NCI-H1930 (cell line): ENCODE measurements at places on chromosomes 5 and 9.
A peak's percentile ranks its signal among the peaks of the same experiment; 100 is the strongest.

DNA sequence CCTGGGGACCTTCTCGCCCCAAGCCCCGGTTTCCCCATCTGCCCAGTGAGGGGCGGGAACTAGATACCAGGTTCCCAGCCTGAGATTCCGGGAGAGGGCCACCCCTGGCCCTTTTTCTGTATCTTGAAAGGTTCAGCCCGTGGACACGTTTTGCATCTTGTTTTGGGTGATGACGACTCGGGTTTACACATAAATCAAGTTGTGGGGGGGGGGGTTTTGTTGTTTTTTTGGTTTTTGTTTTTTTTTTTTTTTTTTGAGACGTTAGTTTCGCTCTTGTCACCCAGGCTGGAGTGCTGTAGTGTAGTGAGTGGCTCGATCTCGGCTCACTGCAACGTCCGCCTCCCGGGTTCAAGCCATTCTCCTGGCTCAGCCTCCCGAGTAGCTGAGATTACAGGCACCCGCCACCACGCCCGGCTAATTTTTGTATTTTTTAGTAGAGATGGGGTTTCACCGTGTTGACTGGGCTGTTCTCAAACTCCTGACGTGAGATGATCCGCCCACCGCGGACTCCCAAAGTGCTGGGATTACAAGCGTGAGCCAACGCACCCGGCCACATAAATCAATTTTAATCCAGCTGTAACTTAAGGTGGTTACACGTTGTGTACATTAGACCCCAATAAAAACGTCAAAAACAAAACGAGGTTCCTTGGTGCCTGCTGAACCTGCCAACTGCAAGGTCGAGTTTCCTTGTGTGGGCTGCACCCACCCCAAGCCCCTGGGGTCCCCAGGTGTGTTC is 1.1 kb upstream of the BRD3 start:
- DNase-seq = no peak

DNA sequence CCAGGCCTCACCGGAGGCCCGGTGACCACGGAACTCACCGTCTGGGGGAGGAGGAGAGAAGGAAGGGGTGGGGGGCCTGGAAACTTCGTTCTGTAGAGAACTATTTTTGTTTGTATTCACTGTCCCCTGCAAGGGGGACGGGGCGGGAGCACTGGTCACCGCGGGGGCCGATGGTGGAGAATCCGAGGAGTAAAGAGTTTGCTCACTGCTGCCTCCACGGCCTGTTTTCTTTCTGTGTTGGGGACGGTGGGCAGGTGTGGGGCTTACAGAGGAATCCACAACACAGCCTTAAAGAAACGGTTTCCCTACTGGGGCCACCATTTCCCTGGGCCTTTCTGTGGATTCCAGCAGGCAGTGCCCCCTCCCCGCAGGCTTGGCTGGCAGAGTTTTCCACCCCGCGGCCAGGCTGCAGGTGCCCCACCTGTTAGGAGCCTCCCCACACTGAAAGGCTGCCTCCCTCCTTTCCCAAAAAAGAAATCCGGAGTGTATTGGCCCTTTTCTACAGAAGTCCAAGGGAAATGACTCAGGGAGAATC is 80.8 kb downstream of the NTNG2 start:
- DNase-seq = no peak

- DNase-seq = no peak
Observed at GRCh38 chr5:57662991-57663390, 180.4 kb upstream of the ACTBL2 start.

- DNase-seq = no peak
Observed at GRCh38 chr9:2158111-2158610, 143.0 kb downstream of the SMARCA2 start.

DNA sequence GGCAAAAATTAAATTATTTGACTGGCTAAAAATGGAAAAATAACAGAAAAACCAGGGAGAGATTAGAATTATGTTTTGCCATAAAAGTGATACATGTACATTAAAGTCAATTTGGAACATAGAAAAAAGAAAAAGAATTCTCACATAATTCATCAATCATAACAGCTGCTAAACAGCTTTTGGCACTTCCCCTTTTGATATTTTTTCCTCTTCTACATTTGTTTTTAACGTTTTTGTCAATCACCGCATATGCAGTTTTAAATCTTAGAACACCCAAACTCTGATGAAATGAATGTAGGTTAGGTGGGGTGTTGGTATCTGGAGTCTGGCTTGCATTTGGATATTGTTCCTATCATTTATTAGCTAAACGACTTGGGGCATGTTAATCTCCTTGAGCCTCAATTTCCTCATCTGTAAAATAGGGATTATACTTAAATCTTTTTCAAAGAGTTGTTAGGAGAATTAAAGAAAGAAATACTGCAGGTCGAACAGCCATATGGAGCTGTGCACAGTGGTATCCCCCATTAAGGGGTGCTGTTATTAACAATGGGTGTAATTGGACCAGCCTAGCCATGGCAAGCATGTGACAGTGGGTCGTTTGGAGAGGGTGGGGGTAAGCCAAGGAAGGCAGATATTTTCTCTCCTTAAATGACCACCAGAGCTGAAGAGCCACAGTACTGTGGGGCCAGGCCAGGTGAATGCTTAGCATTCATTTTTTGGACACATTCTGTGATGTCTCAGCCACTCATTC is 22.6 kb downstream of the NPR3 start:
- no peak for DNase-seq

GRCh38 chr5:143554918-143555477 is 151.5 kb upstream of the NR3C1 start:
- no peak for DNase-seq

DNA sequence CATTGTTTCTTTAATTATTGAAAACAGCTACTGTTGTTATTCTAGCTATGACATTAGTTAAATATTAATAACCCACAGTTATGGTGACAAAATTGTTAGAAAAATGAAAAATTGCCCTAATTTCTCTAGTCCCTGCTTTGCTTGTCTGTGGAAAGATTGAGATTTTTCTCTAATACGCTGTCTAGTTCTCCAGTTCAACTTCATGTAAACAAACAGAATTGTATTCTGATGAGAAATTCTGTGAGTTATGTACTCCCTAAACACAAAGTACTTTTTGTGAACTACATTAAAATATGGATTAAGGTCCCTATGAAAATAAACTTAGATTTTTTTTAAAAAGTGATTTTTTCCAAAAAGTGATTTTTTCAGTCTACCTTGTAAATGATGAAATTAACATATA is 8.7 kb downstream of the SLF1 start:
- DNase-seq = no peak

GRCh38 chr5:10151656-10152055 is 98.0 kb downstream of the ATPSCKMT start:
- no peak for DNase-seq

DNA sequence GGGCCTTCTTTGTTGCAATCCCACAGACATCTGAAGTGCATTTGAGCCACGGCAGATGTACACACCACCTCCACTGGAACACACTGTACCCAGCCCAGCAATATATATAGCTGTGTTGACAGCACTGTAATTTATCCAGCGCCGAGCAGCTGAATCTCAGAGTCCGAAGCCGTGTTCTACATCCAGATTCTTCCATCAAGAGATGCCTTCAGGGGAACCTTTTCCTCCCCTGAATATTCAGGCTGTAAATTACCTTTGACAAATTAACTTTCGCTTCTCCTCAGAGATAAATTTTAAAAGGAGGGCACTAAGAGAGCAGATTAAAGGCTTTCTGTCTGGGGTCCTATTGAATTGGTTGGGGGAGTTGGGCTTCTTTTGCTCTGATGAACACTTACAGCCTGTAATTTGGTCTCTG is 76.4 kb downstream of the ROR2 start:
- no peak for DNase-seq

- no peak for DNase-seq
Observed at GRCh38 chr5:52682492-52682891, 105.2 kb upstream of the ITGA1 start.

- no peak for DNase-seq
Observed at GRCh38 chr9:20619487-20620200, 2.7 kb downstream of the MLLT3 start.

DNA sequence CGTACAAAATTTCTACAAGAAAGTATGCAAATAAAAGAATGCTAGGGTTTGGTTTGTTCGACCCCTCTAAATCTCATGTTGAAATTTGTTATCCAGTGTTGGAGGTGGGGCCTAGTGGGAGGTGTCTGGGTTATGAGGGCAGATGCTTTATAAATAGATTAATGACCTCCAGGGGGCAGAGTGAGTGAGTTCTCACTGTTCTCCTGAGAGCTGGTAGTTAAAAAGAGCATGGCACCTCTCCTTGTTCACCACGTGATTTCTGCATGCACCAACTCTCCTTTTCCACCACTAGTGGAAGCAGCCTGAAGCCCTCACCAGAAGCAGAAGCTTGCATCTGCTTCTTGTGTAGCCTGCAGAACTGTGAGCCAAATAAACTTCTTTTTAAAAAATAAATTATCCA is 50.4 kb upstream of the FAM170A start:
- DNase-seq = no peak

DNA sequence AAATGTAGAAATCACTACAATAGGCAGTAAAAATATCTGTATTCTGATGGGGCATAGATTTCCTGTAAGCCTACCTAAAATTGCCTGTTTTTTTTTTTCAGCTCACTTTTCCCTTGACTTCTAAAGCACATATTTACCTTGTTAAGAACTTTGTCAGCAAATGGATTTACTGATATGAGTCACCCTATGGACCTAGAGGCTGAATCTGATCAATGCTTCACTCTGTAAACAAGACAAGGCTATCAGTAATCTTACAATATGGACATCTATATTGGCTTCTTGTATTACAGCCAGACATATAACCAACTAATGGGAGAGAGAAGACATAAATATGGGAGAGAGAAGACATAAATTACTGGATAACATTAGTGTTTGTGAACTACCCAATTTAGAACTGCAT is 792.7 kb upstream of the CHD1 start:
- DNase-seq = peak; percentile 23

DNA sequence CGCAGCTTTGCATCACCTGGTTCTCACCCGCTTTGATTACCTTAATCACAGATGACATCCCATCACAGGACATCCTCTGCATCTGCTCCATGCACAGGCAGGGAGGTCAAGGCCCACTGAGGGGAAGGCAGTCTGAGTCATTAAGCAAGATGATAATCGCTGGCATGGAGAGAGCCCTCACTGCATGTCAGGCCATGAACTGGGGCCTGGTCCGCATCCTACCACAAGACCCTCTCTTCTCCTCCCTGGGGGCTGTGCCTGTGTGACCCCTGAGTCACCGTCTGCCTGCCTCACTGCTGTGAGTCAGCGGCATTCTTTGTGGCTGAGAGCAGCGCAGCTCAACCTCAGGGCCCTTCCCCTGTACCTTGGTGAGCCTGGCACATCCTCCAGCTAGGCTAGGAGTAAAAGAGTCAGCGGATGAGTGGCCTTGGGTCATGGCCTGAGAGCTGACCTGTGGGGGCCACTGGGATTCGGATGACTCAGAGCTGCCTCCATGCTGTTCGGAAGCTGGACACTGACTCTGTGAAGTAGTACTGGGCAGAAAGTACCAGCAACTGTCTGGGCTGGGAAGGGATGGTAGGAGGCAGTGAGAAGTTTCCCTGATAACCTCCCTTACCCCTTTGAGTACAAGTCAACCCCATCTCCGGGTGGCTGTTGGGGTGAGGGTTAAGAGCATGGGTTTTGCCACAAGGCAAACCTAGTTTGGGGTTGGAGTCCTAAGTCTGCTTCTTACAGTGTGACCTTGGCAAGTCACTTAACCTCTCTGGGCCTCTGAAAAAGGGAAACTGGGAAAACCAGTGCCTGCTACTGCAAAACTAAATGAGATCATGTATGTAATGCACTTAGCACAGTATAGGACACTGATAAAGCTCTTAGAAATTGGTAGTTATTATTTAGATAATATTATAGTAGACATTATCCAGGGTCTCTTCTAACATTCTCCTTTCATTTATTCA is 14.6 kb upstream of the ARSI start:
- no peak for DNase-seq

DNA sequence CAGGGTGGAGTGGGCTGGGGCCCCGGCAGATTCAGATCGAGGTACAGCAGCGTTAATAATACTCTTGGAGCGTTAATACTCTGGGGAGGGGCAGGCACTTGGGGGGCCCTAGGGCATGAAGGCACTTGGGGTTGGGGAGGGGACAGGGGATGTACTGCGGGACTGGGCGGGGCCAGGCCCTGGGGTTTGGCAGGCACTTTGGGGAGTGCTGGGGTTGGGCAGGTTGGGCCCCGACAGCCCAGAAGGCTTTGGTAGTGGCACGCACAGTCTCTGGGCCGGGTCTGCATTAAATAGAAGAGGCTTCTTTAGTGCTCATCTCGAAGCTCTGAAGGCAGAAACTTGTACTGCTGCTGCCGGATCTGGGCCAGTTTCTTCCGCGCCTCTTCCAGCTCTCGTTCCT is 7.8 kb upstream of the TPM2 start:
- DNase-seq = no peak

DNA sequence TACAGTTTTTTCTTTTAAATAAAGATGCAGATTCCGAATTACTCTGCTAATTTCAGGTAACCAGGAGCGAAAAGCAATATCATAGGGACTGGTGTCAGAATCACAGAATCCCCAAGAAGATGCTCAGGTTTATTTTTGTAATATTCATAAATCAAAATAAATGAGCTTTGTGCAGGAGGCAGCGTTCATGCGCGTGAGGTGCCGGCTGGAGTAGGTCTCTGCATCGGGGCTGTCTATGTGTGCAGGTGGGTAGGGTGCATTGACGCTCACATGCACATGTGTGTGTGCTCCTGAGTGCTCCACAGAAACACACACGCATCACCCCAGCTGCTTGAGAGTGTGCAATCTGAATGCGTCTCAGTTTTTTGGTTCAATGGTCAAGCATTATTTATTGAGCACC is 226.4 kb downstream of the PBX3 start:
- DNase-seq = no peak

DNA sequence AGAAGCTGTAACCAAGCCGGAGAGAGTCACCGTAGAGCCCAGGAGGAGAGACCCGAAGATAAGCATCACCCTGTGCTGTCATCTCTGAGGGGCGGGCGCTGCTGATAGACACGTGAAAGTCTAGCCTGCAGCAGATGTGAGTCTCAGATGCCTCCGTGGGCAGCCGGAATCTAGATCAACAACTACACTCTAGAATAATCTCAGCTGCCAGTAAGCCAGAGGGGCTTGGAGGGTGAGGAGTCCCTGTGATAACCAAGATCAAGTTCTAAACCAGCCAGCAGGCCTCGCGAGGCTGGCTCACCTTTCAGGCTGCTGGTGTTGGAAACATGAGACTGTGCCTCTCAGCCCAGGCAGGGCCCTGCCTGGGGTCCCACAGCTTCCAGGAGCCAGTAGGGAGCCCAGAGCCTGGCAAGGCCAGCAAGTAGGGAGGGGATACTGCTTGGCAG is 54.1 kb downstream of the DAPK1 start:
- DNase-seq = no peak

DNA sequence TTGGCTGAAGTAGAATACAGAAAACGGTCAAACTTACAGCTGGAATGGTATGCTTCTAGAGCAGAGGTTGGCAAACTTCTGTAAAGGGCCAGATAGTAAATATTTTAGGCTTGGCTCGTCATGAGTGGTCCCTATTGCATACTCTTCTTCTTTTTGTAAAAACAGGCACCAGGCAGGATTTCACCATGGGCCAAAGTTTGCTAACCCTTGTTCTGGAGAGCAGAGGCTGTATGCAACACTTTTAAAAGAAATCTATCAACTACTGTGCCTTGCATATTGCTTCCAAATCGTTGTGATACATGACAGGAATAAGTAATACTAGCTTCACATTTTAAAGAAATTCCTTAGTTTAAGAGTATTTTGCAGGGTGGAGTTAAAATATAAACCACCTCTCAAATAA is 15.6 kb upstream of the COL23A1 start:
- DNase-seq = no peak
